ENCODE measurements at places on chromosomes 7 and 10.

GRCh38 chr7:37283716-37284115 lies 164.9 kb downstream of the ELMO1 start:
- no peak for DNase-seq

GRCh38 chr7:11710377-11710776 lies 121.6 kb downstream of the THSD7A start:
- no peak for DNase-seq

- no peak for DNase-seq
These were observed 25.6 kb downstream of the FAM171A1 start for GRCh38 chr10:15345450-15345849.

DNA sequence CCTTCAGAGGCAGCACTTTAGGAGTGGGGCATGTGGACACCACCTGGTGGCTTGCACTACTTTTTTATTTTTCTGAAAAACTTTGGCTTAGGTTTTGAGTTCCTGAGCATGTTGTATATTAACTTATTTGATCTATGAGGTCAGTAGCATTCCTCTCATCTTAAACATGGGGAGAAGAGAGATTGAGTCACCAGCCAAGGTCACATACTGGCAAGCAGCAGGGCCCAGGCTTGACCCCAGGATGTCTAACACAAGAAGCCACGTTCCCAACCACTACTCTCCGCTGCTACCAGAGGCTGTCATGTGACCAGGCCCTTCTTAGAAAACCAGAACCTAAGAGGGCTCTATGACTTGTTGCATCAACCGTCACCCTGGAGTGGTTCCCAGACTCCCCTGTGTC lies 210.3 kb upstream of the GPR26 start:
- DNase-seq = no peak

DNA sequence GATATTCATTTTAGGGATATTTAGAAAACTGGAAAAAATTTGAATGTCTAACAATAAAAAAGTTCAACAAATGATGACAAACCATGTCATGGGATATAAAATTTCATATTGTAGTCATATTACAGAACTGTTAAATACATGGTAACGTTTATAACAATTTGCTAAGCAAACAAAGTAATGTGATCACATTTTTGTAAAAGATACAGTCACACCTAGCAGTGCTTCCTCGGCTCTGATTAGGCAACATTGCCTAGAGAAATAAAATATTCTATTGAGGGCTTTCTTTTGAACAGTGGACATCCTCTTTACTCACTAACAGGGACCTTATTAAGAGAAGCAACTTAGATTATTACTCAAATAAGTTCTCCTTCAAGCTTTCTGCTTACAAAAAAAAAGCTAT lies 605.5 kb downstream of the GATA3 start:
- no peak for DNase-seq

DNA sequence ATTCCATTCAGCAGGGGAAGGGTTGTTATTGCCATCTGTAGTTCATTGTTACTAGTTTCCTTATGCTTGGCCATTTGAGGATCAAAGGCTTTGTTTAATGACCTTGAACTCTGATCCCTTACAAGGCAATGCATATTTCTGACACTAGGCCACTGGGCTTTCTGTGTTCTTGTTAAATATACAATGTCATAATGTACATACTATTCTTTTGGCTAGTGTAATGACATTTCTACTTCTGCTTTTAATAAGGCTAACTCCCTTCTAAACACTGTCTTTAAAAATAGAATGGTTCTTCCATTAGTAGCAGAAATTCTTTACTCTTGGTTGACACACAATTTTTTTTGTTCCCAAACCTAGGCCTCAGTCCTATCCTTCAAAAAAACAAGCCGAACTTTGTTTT lies 86.6 kb downstream of the BBS9 start:
- no peak for DNase-seq

- DNase-seq = no peak
These were observed 67.7 kb downstream of the GPAM start for GRCh38 chr10:112115781-112116385.

GRCh38 chr7:110148054-110148453 lies 942.9 kb upstream of the LRRN3 start:
- DNase-seq = no peak

GRCh38 chr7:135924302-135924701 lies 52.9 kb downstream of the MTPN start:
- DNase-seq = no peak

- no peak for DNase-seq
These were observed 109.2 kb downstream of the DPY19L1 start for GRCh38 chr7:34928052-34928451.

DNA sequence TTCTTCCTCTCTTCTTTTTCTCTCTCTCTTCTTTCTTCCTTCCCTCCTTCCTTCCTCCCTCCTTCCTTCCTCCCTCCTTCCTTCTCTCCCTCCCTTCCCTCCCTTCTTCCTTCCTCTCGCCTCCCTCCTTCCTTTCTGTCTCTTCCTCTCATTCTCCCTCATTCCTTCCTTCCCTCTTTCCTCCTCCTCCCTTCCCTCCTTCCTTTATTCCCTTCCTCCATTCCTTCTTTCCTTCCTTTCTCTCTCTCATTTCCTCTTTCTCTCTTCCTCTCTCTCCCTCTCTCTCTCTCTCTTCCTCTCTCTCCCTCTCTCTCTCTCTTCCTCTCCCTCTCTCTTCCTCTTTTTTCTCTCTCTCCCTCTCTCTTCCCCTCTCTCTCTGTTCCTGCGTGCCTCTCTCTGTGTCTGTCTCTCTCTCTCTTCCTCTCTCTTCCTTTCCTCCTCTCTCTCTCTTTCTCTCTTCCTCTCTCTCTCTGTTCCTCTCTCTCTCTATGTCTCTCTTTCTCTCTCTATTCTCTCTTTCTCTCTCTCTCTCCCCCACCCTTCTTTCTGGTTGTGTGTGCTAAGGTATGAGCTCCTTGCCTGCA lies 80.1 kb upstream of the PFKP start:
- no peak for DNase-seq

GRCh38 chr7:100791881-100792666 lies 35.2 kb downstream of the EPHB4 start:
- DNase-seq = no peak

All from left hindlimb (tissue), 1 donor.